Tongue (tissue), 3 donors: ENCODE measurements at places on chromosomes 11 and 22. TPM values are rescaled to one million over a fixed set of nuclear protein-coding genes. Genes with fewer than 3 reads are reported as not detected.

DNA sequence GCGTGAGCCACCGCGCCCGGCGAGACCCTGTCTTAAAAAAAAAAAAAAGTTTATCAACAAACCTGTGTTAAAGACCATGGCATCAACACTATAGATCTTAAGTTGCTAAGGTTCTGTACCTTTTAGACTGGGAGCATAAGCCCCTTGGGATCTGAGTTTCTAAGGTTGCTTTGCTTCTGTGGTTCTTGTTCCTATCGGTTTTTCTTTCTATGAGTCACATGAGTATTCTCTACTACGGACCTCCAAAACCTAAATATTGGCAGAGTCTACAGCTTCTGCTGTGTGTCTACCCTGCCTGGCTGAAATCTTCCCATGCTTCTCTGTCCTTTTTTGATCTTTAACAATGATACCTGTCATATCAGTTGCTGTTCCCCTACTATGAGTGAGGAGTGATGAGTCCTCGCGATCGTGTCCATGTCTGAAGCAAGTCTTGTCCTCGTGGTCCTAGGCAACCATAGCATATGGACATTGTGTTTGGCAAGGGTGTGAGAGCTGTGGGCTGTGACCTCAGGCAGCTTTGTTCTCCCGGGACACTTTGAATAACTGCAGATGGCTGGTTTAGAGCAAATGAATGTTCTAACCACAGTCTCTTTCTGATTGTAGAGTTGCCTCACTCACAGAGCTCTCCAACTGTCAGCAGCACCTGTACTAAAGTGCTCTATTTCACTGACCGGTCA is 9.0 kb upstream of the DLAT start:
- DNase-seq, result no peak

DNA sequence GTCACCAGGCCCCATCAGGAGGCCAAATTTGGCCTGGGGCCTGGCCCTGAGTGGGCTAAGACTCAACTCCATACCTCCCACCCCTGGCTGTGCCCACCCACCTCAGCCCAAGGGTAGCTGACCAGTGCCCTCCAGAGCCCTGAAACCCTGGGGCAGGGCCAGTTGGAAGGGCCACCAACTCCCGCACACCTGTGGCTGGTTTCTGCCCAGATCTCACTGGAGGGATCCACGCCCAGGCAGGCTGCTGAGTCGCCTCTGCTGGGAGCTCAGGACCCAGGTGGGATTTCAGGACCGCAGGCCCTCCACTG is 8.9 kb upstream of the PIM3 start:
- DNase-seq, result no peak

The MOGAT2 gene
- total RNA-seq, result not detected

GRCh38 chr11:16881766-16882165 is 132.4 kb downstream of the PLEKHA7 start:
- DNase-seq, result no peak

DNA sequence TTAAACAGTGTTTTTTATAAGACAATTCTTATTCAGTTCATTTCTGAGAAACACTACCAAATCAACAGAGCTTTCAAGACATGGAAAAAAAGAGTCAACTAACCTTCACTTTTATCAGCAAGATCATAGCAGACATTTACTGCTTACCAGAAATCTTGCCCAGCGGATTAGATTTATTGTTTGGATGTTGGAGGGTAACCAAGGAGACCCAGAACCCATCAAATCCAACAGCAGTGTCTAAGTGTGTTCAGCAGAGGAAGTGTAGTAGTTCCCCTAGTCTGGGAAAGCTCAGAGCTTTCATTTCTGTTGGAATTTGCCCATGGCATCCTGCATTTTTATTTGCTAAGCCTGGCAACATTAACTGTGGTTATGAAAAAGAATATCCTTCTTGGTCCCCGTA is 2.4 kb upstream of the PGM2L1 start:
- DNase-seq, result no peak

DNA sequence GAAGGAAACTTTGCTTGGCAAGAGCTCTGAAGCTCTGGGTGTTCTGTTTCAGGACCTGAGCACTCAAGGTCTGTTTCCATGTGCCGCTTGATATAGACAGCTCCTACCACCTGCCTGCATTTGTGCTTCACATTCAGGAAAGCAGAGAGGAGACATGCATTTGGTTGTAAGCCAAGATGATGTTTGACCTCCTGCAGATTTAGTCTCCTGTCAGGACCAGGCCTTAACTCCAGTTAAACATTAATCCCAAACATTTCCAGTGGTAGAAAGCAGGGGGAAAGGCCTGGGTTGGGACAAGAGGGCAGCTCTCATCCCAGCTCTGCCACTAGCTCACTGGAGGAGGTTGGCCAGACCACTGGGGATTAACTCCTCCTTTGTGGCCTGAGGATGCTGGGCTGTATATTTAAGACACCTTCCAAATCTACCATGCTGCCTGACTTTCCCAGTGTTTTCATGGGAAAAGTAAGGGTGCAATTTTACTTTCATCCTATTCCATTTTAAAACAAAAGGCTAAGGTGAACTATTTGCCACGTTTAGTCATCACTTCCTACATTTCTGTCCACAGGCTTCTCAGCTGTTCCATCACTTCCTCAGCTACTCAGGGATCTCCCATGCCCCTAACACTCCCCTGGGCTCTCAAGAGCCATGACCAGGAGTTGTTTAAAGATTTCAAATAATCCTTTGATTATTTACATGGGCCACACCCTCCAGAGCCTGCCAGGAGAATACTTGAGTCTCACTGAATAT is 80.9 kb downstream of the INSC start:
- DNase-seq, result no peak

The GVQW3 gene
- total RNA-seq, result 3.8 TPM

The RCOR2 gene
- total RNA-seq, result 3.0 TPM

- DNase-seq, result no peak
Measured at GRCh38 chr22:31241936-31242335, 29.8 kb downstream of the LIMK2 start.
